ENCODE measurements at places on chromosomes 16 and 17. TPM values are rescaled to one million over a fixed set of nuclear protein-coding genes. Genes with fewer than 3 reads are reported as not detected.
A peak's percentile ranks its signal among the peaks of the same experiment; 100 is the strongest.

- H3K27me3 ChIP-seq: no peaks in the 10 kb centered on the region
- peaks cover 18% of the 10 kb centered on the region for H3K4me1 ChIP-seq
- no peak for DNase-seq
- no peaks in the 10 kb centered on the region for H3K36me3 ChIP-seq
These were observed 1.0 kb downstream of the CX3CL1 start for GRCh38 chr16:57373117-57373947.

- no peaks in the 10 kb centered on the region for H3K27me3 ChIP-seq
- no peak overlapping the region for H3K4me3 ChIP-seq
- H3K4me1 ChIP-seq: no peaks in the 10 kb centered on the region
- H3K36me3 ChIP-seq: peaks cover 5% of the 10 kb centered on the region
These were observed 199.9 kb downstream of the LGALS9B start for GRCh38 chr17:20267459-20267842.

The TM4SF5 gene
- 0.44 TPM for total RNA-seq

The RND2 gene
- 14.6 TPM for total RNA-seq

GRCh38 chr17:7572588-7573323 is 6.7 kb upstream of the CD68 start:
- peaks cover 21% of the 10 kb centered on the region for H3K4me1 ChIP-seq
- DNase-seq: peak; percentile 100
- peak overlapping the region; percentile 97 for H3K27ac ChIP-seq
- peak overlapping the region; percentile 98 for H3K4me3 ChIP-seq
- H3K36me3 ChIP-seq: peaks cover 42% of the 10 kb centered on the region

- no peak overlapping the region for H3K27ac ChIP-seq
- DNase-seq: no peak
- H3K27me3 ChIP-seq: no peaks in the 10 kb centered on the region
- H3K4me1 ChIP-seq: peaks cover 7% of the 10 kb centered on the region
These were observed 11.2 kb downstream of the PAM16 start for GRCh38 chr16:4339909-4340308.

- H3K27ac ChIP-seq: peak overlapping the region; percentile 26
- peaks cover 2% of the 10 kb centered on the region for H3K36me3 ChIP-seq
- no peaks in the 10 kb centered on the region for H3K27me3 ChIP-seq
- H3K4me3 ChIP-seq: no peak overlapping the region
- peaks cover 47% of the 10 kb centered on the region for H3K4me1 ChIP-seq
These were observed 39.4 kb downstream of the TUBD1 start for GRCh38 chr17:59853168-59853918.

The SYT17 gene
- 6.6 TPM for total RNA-seq

GRCh38 chr17:37273409-37274051 is 102.3 kb upstream of the C17orf78 start:
- DNase-seq: no peak
- H3K4me3 ChIP-seq: no peak overlapping the region
- peaks cover 29% of the 10 kb centered on the region for H3K36me3 ChIP-seq

The PRAC1 gene
- not detected for total RNA-seq

The BCAR1 gene
- 75.1 TPM for total RNA-seq

- no peak for DNase-seq
- no peaks in the 10 kb centered on the region for H3K36me3 ChIP-seq
- H3K27ac ChIP-seq: no peak overlapping the region
- no peak overlapping the region for H3K4me3 ChIP-seq
- peaks cover 21% of the 10 kb centered on the region for H3K27me3 ChIP-seq
- peaks cover 11% of the 10 kb centered on the region for H3K4me1 ChIP-seq
These were observed 264.2 kb downstream of the MRTFB start for GRCh38 chr16:14335297-14335696.

GRCh38 chr16:82344157-82344556 is 174.1 kb upstream of the MPHOSPH6 start:
- no peak for DNase-seq
- no peak overlapping the region for H3K4me3 ChIP-seq
- H3K27me3 ChIP-seq: peaks cover 12% of the 10 kb centered on the region
- no peak overlapping the region for H3K27ac ChIP-seq
- H3K36me3 ChIP-seq: no peaks in the 10 kb centered on the region

DNA sequence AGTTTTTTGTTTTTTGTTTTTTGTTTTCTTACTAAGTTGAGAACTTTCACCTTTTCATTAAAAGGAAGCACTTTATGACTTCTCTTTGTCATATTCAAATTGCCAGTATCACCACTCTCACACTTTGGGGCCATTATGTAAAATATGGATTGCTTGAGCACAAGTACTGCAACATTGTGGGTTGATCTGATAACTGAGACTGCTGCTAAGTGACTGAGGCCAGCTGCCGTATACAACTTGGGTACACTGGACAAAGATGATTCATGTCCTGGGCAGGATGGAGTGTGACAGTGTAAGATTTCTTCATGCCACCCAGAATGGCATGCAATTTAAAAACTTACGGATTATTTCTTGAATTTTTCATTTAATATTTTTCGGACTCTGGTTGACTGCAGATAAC is 7.8 kb downstream of the TTC19 start:
- peak overlapping the region; percentile 56 for H3K27ac ChIP-seq
- DNase-seq: no peak

DNA sequence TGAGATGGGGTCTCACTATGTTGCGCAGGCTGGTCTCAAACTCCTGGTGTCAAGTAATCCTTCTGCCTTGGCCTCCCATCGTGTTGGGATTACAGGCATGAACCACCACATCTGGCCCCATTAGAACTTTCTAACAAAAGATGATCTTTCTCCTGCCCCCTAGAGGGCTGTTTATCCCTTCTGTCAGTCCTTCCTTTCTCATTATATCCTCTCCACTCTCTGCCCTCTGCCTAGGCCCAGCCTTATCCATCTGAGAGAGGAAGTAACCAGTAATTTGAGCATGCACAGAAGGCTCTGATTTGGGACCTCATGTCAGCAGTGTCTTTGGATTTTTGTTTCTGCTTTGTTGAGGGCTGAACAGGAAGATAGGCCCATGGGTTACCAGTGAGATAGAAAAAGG is 4.4 kb upstream of the DHX40 start:
- no peak overlapping the region for H3K4me3 ChIP-seq
- no peak for DNase-seq
- H3K27ac ChIP-seq: no peak overlapping the region
- H3K36me3 ChIP-seq: no peaks in the 10 kb centered on the region
- no peaks in the 10 kb centered on the region for H3K27me3 ChIP-seq

GRCh38 chr17:72467841-72468653 is 347.2 kb downstream of the SOX9 start:
- no peak overlapping the region for H3K27ac ChIP-seq
- H3K4me3 ChIP-seq: no peak overlapping the region
- no peak for DNase-seq
- peaks cover 8% of the 10 kb centered on the region for H3K36me3 ChIP-seq
- no peaks in the 10 kb centered on the region for H3K27me3 ChIP-seq
- H3K4me1 ChIP-seq: peaks cover 19% of the 10 kb centered on the region

- DNase-seq: no peak
- no peaks in the 10 kb centered on the region for H3K27me3 ChIP-seq
- H3K27ac ChIP-seq: no peak overlapping the region
- no peaks in the 10 kb centered on the region for H3K36me3 ChIP-seq
These were observed 335.1 kb downstream of the CPPED1 start for GRCh38 chr16:12468552-12468951.

The GPR139 gene
- not detected for total RNA-seq
